ENCODE measurements at places on chromosomes 12 and 14. TPM values are rescaled to one million over a fixed set of nuclear protein-coding genes. Genes with fewer than 3 reads are reported as not detected.

TAS2R42 gene
- total RNA-seq: not detected

C3AR1 gene
- 0.72 TPM for total RNA-seq

LYZ gene
- 8.3 TPM for total RNA-seq

SIX1 gene
- 21.5 TPM for total RNA-seq

HRK gene
- total RNA-seq: under 0.01 TPM

GRCh38 chr12:8894378-8894777 is 19.9 kb upstream of the PHC1 start:
- no peaks in the 10 kb centered on the region for H3K27me3 ChIP-seq
- no peaks in the 10 kb centered on the region for H3K36me3 ChIP-seq
- H3K4me1 ChIP-seq: no peaks in the 10 kb centered on the region
- H3K4me3 ChIP-seq: no peak overlapping the region
- DNase-seq: no peak
- H3K27ac ChIP-seq: no peak overlapping the region

DNA sequence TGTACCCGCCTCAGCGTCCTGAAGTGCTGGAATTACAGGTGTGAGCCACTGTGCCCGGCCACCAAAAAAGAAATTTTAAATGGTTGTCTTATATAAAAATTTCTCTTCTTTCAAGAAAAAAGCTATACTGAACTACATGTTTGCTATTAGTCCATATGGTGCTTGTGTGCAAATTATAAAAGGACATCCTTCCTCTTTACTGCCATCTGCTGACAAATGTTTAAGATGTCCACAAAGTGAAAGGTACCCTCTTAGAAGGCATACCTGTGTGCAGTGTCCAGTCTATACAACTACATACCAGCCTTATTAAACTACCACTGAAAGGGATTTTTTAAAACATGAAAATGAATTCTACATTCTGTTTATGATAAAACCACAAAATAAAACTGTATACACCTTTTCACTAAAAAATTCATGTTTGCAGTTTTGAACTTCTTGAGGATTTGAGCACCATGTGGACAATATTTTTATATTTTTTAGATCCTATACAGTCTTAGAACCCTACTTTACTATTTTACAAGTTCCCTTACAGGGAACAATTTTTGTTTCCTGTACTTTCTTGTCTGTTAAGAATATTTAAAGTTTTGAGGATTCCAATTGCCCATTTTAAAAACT is 32.8 kb upstream of the TOMM20L start:
- no peak overlapping the region for H3K27ac ChIP-seq
- no peak overlapping the region for H3K4me3 ChIP-seq
- DNase-seq: peak; percentile 25
- no peaks in the 10 kb centered on the region for H3K4me1 ChIP-seq
- H3K36me3 ChIP-seq: peaks cover 38% of the 10 kb centered on the region

GRCh38 chr12:97151481-97151880 is 244.4 kb downstream of the NEDD1 start:
- H3K27ac ChIP-seq: no peak overlapping the region
- DNase-seq: no peak
- no peaks in the 10 kb centered on the region for H3K27me3 ChIP-seq
- no peaks in the 10 kb centered on the region for H3K4me1 ChIP-seq
- H3K36me3 ChIP-seq: no peaks in the 10 kb centered on the region

- no peak for DNase-seq
- H3K36me3 ChIP-seq: no peaks in the 10 kb centered on the region
- no peaks in the 10 kb centered on the region for H3K27me3 ChIP-seq
- no peak overlapping the region for H3K4me3 ChIP-seq
- H3K27ac ChIP-seq: no peak overlapping the region
- peaks cover 14% of the 10 kb centered on the region for H3K4me1 ChIP-seq
These were observed 16.9 kb downstream of the PPP1R36 start for GRCh38 chr14:64566651-64567122.

DNA sequence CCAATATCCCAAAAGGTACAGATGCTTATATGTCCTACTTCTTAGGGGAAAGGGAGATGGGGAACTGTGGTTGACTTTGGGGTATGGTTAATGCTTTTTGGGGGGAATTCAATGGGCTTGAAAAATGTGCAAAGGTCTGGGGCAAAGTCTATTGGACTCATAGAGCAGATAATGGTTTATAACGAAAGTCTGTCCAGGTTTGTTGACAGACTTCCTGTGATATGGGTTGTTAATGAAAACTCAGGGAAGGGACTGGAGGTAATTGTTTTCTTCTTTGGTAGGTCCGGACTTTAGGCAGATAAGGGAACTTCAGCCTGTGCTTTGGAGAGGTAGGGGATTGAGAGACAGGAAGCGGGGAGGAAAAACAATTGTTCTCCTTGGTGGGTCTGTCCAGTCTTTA is 46.2 kb upstream of the LTA4H start:
- H3K27ac ChIP-seq: no peak overlapping the region
- DNase-seq: peak; percentile 19
- no peaks in the 10 kb centered on the region for H3K4me1 ChIP-seq
- H3K27me3 ChIP-seq: peaks cover 5% of the 10 kb centered on the region

DNA sequence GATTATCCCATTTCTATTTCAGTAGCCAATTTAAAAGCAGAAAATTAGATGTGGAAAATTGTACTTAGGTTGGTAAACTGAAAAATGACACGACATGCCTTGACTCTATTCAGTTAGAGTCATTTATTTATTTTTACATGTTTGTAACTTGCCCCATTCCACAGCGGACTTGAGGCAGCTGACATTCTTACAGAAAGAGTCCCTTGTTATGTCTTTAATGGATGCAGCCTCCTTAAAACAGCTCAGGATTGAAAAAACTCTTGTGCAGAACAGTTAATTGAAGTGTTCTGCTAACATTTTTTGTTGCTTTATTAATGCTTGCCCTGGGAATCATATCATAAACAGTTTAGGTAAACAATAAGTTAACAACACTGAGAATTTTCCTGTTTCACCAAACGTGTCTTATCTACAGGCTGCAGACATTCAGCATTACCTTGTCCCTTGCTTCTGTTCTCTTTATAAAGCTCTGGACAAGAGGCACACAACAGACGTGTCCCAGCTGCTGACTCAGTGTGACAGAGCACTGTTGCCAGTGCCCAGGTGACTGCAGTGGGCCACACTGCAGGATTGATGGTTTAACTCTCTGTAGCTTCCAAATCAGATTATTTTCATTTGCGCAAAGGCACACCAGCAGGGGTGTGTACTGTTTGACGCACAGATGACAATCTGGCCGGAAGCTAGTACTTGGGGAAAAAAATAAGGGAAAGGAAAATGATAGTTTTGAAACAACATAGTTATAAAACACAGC is 101.6 kb downstream of the PELI2 start:
- H3K27ac ChIP-seq: no peak overlapping the region
- no peaks in the 10 kb centered on the region for H3K36me3 ChIP-seq
- DNase-seq: no peak
- H3K27me3 ChIP-seq: no peaks in the 10 kb centered on the region
- H3K4me3 ChIP-seq: no peak overlapping the region

DNA sequence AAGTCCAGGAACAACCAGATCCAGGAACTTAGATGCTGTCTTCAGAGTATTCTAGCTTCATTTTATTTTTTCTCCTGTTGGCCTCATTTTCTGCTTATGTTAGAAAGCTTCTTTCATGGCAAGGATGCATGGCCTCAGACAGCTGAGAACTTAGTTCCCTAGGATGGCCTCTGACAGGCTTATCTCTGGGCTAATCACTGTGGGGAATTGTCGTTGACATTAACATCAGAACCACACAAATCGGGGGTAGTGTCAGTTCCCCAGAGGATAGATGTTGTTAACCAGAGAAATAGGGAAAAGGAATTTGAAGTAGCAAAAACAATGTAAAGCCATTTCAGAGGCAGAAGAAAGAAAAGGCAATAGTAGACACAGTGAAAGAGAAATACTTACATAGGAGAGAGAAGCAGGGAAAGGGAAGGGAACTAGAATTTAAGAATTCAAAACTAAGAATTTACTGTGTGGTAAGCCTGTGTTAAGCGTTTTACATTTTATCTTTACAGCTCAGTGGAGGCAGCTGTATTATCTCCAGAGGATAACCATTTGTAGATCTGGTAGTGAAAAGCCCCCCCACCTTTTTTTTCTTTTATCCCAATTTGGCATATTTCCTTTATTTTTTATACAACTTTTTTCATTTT is 21.8 kb downstream of the FUT8 start:
- peaks cover 24% of the 10 kb centered on the region for H3K4me1 ChIP-seq
- H3K27ac ChIP-seq: no peak overlapping the region
- peak; percentile 31 for DNase-seq

DNA sequence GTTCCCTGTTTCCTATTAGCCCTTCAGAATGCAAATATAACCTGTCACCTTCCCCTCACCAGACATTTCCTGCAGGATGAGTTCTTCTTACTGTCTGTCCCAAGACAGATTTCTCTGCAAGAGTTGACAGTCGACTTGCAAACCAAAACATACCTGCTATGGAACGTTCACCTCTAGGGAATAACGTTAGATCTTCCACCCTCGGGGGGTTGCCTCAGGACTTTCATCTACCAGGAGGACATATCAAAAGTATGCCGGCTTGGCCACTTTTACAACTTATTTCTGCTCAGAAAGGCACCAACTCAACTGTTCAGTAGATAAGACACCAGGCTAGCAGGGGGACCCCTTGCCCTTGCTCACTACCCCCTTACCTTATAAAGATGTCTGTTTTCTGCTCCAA is 92.5 kb downstream of the DAAM1 start:
- no peaks in the 10 kb centered on the region for H3K27me3 ChIP-seq
- peaks cover 52% of the 10 kb centered on the region for H3K4me1 ChIP-seq
- H3K36me3 ChIP-seq: no peaks in the 10 kb centered on the region
- no peak overlapping the region for H3K4me3 ChIP-seq
- no peak for DNase-seq
- H3K27ac ChIP-seq: no peak overlapping the region

DNA sequence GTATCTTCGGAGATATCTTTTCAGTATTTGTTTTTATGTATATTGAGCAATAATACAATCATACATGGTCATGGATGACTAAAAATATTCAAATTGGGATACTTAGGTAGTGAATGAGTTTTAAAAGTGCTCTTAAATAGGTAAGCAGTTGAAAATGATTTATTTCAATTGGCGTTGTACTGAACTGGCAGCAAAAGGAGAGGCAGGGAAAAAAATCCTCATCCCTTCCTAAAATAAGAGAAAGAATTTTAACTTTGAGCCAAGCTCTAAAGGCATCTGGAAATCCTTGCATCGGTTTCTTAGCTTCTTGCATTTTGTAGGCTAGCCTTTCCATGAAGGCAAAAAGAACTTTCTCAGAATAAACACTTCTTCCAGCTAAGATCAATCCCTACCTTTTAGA is 125.2 kb downstream of the MGST1 start:
- H3K4me1 ChIP-seq: no peaks in the 10 kb centered on the region
- no peak for DNase-seq
- no peak overlapping the region for H3K27ac ChIP-seq
- H3K4me3 ChIP-seq: no peak overlapping the region

DNA sequence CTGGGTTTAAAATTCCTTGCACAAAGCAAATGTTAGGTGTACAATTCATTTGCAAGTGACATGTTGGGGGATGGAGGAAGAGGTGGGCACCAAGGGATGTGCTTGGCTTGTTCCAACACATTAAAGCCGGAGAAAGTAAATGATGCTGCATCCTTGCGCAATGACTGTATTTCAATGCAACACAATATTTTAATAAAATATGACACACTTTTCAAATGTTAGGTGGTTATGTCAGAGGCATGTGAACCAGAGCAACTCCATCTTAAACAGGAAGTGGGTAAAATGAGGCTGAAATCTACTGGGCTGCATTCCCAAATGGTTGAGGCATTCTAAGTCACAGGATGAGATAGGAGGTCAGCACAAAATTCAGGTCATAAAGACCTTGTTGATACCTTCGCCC is 53.6 kb upstream of the ARHGAP5 start:
- no peaks in the 10 kb centered on the region for H3K36me3 ChIP-seq
- no peak for DNase-seq
- H3K4me3 ChIP-seq: no peak overlapping the region
- H3K4me1 ChIP-seq: no peaks in the 10 kb centered on the region

DNA sequence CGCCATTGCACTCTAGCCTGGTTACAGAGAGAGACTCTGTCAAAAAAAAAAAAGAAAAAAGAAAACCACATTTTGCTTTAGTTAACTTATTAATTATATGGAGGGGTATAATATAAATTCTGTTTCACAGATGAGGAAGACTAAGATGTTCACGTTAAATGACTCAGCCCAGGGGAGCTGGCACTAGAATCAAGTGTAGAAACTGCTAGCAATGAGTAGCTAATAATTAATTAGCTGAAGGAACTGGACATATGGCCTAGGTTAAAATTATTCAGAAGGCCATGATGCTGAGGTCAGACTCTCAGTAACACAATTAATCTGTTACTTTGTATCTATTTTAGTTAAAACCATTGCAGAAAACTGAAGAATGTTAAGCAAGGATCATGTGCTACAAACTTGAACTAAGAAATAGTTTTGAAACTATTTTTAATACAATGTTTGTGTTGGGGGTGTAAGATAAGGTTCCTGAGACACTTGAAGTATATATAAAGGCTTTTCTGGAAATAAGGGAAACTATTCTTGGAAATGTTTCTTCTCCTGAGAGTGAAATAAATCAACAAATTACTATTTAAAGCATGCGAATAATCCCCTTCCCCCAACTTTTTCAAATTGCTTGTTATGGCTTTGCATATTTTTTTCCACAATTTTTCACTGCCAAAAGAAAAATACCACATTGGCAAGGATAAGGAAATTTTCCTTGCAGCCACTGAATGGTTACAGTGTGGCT is 589.3 kb downstream of the SOX5 start:
- H3K4me3 ChIP-seq: no peak overlapping the region
- no peak for DNase-seq
- H3K27ac ChIP-seq: no peak overlapping the region
- H3K36me3 ChIP-seq: no peaks in the 10 kb centered on the region
- no peaks in the 10 kb centered on the region for H3K4me1 ChIP-seq

DNA sequence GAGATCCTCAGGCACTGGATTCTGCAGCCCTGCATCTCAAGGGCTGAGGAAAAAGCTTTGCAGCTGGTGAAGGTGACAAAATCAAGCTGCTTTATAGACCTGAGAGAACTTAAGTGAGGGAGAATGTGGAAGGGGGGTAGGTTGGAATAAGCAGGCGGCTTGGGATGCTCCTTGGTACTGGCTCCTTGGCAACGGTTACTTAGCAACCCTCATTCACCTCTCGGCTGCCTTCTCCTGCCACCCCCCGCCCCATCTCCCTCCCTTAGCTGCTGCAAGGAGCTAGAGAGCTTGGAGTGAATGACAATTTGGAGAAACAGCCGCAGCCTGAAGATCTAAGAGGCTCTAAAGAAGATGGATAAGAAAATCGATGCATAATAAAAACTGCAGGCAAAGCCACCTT is 44.1 kb upstream of the CISTR start:
- DNase-seq: no peak
- H3K4me3 ChIP-seq: no peak overlapping the region
- no peaks in the 10 kb centered on the region for H3K36me3 ChIP-seq
- no peaks in the 10 kb centered on the region for H3K4me1 ChIP-seq
- no peak overlapping the region for H3K27ac ChIP-seq
- H3K27me3 ChIP-seq: peaks cover 79% of the 10 kb centered on the region

Data from osteoblast (primary cell).